Sciatic nerve (tissue), 2 donors: ENCODE measurements at places on chromosomes 3 and 15.

GRCh38 chr3:54793171-54793570, 134.7 kb downstream of the LRTM1 start:
- DNase-seq = no peak

- no peak for DNase-seq
Observed at GRCh38 chr3:128681369-128681829, 30.8 kb upstream of the RPN1 start.

DNA sequence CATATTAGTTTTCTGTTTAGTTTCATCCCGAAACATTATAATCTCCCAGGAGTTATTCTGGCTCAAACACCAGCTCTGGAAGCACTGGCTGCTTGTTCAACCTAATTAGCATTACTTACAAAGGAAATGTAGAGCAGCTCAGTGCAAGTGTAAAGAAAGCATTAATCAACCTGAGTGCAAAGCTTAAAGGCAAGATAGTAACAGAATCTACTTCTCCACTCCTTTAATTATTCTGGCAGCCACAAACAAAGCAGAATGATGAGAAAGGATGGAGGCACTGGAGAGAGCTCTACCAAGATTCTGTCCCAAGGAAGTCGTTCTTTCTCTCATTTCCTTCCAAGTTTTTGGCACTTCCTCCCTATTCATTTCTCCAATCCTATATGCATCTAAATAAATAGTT, 1384.0 kb downstream of the ZPLD1 start:
- DNase-seq = no peak

DNA sequence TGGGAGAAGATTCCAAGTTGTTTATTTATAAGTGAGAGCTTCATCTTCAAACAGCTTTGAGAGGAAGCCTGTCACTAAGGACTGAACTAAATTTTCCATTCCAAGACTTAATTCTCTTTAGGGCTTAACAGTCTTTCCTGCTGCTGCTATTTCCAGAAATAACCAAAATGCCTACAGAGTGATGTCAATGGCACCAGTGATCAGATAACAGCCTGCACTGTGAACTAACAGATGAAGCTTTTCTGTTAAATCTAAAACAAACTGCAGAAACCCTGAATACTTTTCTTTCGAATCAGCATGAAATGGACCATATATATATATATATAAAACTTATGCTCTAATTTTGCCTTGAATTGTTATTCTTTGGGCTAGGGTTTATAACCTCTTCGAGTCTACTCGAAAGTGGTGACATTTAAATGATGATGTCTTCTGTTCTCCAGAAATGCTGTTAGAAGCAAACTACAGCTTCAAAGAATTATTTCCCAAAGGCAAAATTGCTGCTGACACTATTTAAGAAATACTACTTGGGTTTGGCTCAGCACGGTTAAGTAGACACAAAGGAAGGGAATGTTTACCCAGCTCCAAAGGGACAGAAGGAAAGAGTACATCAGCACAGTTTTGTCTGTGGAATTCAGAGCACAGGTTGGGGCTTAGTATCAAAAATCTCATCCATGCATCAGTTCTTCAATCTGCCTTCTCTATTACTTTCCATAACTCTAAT, 238.5 kb upstream of the LRRN1 start:
- no peak for DNase-seq

GRCh38 chr15:80611543-80612080, 83.5 kb upstream of the ABHD17C start:
- no peak for DNase-seq

DNA sequence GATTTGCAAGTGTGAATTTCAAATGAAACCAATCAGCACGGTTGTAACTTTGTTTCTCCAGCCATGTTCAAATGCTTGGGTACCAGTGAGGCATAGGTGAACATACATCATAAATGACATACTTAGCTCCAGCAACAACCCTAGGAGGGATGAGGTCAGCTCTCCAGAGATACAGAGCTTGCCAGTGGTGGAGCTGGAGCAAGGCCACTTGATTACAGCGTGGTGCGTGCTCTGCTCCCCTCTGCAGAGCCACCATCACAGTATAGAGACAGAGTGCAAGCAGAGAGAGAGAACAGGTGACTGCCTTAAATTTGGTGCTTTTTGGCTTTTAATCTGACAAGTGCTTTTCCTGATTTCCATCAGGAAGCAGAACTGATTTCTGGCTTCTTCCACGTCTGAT, 275.1 kb downstream of the PDZRN3 start:
- DNase-seq = no peak

- DNase-seq = no peak
Observed at GRCh38 chr15:76258460-76258859, 52.8 kb downstream of the ETFA start.

- peak; percentile 85 for DNase-seq
Observed at GRCh38 chr3:44323341-44323955, 15.1 kb upstream of the TCAIM start.

GRCh38 chr15:75042730-75043508, 19.5 kb downstream of the PPCDC start:
- DNase-seq = peak; percentile 83

DNA sequence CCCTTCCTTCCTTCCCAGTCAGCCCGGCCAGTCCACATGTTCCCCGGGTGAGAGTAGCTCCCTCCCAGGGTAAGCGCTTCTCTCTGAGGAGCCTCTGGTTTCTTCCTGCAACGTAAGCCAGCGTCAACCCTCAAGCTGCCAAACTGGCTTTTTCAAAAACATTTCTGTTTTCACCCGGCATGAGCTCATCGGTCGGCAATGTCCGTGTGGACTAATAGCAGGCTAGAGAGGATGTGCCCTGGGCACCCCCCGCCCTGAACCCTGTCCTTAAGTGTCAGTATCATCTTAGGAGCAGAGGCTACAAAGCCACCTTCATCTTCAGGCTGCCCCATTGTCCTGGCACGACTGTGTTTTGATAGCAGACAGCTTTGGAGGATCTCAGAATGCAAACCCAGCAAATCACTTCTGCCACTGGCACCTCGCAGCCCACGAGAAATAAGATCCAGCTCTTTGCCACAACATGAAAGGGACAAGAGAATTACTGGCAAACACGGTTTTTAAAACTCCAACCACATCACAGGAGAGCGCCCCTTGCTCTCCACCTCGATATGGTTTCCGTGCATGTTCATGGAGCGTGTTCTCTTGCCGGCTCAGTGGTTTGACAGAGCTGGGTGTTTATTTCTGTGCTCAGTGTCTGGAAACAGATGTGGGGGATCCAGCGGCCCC, 9.9 kb downstream of the ALDH1A3 start:
- peak; percentile 70 for DNase-seq

- DNase-seq = no peak
Observed at GRCh38 chr3:107461721-107462120, 61.0 kb upstream of the BBX start.

GRCh38 chr3:1987980-1988379, 110.7 kb upstream of the CNTN4 start:
- no peak for DNase-seq

- no peak for DNase-seq
Observed at GRCh38 chr3:176359211-176359610, 838.1 kb downstream of the TBL1XR1 start.

GRCh38 chr3:111577798-111578685, 17.1 kb downstream of the ZBED2 start:
- DNase-seq = no peak

DNA sequence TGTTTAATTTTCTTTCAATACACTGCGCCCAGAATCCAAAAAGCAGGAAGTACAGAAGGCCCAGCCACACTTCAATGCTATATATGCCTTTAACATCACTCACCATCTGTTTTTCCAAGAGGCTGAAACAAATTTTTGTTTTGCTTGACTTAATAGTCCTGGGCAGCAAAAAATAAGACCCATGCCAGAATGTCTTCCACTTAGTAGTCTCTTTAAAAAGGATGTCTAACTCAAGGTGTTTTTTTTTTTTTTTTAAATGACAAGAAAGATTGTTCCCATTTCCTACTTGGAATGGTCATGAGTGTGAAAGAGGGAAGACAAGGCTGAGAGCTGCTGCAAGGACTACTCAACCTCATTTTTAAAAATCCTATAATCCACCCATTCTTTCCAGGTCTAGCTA, 590.3 kb upstream of the SGO1 start:
- DNase-seq = no peak

DNA sequence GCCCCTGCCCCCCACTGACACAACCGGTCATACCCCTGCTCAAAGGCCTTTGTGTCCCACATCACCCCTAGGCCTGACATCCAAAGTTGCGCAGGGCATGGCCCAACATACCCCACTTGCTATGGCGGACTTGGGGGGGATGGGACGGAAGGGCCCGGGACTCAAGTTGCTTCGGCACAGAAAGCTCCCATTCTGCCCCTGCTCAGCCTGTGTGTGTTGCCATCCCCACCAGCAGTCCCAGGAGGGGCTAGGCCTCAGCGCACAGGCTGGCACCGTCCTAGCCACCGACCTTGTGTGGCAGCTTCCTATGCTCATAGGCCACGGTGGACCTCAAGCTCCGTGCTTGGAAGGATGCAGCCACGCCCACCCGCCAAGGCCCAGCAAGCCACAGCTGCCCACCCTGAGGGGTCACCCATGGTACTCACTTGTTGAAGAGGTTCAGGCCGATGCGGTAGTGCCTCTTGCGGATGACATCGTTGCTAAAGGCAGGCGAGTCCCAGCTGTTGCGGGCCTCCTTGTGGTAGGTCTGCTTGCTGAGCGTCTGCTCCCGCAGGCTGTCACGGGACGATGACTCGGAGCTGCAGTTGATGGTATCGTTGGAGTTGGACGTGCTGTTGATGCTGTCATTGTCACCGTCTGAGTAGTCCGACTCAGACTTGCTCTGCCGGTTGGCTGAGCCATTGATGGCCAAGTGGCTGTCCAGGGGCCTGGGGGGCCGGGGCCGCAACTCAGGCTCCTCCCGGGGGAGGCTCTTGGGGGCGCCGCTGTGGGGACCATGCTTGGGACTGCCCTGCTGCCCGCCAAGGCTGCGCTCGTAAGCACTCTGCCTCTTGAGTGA, 93.9 kb upstream of the RPL32 start:
- DNase-seq = no peak

DNA sequence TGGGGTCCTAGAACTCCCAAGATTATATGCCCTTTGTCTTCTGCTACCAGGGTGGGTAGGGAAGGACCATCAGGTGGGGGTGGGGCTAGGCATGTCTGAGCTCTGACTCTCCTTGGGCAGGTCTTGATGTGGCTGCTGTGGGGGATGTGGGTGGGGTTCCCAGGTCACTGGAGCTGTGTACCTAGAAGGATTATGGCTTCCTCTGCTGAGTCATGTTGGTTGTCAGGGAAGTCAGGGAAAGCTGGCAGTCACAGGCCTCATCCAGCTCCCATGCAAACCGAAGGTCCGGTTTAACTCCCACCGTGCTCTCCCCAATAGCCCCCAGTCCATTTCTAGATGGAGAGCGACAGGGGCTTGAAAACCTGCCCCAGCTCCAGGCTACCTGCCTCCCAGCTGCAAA, 35.2 kb downstream of the EID1 start:
- DNase-seq = no peak

DNA sequence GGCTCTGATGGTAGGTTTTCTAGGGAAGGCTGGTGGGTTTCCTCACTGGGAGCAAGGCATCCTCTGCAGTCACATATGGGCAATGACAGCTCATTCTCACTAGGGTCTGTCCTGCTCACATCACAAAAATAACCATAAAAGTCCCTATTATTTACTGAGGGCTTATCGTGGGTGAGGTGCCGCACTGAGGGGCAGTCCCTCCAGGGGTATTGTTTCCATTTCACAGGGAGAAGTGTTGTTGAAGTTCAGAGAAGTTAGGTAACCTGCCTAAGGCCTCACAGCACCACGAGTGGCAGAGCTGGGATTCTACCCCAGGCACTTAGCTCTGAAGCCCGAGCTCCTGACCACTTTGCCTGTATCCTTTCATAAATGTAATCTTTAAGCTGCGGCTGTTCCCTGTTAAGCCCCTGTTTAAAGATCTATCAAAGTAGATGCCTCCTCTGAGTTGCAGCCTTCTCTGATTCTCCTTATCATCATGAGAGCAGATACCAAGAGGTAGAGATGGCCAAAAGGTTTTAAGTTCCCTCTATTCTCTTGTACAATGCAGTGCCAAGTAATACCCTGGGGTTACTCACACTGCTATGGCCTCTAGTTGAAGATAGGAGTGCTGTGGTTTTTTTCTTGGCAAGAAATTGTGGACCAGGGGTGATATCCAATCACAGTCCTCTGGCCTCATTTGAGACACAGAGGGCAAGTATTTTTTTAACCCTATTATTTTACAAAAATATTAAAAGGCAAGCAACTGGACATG, 107.0 kb downstream of the RPLP1 start:
- DNase-seq = no peak

- no peak for DNase-seq
Observed at GRCh38 chr3:69212411-69213160, 90.2 kb upstream of the LMOD3 start.

DNA sequence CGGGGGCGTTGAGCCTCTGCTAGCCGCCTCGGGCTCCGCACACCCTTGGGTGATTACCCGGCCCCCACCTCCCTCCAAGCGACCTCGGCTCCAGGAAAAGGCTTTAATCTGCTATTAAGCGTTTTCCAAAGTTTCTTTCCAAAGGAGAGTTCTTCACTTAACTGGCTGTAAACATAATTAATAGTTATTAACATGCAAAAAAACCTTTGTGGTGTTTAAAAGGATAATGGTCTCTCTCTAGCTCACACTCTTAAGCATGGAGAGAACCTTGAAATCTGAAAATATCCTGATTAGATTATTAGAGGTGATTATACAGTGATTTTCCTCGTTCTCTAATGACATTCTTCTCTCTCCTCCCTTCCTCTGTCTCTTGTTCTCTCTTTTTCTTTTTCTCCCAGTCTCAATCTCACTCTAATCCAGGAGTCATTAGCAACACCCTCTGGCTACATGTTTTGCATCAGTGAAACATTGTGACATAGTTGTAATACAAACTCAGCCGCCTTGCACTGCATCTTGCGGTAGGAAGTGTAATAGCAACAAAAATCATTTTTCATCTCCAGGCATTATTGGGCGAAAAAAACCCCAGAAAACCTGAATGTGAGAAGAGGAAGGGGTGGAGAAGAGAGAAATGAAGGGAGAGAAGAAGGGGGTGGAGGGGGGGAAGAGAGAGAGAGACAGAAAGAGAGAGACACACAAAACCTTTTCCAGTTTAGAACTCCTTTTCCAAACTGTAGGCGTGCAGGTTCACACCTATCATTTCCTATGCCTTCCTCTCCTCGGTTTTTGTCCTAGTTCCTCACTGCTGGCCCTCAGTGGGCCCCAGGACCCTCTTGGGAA, 24.4 kb downstream of the NR2F2 start:
- DNase-seq = no peak

DNA sequence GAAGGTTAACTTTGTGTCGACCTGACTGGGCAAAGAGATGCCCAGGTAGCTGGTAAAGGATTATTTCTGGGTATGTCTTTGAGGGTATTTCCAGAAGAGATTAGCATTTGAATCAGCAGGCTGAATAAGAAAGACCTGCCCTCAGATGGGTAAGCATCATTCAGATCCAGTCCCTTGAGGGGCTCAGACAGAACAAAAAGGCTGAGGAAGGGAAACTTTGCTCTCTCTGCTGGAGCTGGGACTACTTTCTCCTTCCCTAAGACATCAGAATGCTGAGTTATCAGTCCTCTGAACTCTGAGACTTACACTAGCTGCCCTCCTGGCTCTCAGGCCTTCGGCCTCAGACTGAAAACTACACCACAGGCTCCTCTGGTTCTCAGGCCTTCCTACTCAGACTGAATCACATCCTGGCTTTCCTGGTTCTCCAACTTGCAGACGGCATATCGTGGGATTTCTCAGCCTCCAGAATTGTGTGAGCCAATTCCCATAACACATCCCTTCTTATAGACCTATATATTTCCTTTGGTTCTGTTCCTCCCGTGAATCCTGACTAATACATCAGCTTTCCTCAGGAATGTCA, 982.9 kb downstream of the TUSC7 start:
- no peak for DNase-seq
